ENCODE measurements at places on chromosomes 5 and 9. TPM values are rescaled to one million over a fixed set of nuclear protein-coding genes. Genes with fewer than 3 reads are reported as not detected.

PCDHA3 gene
- total RNA-seq, result 0.16 TPM

PCDHB5 gene
- total RNA-seq, result 0.36 TPM

ERAP2 gene
- total RNA-seq, result 16.8 TPM

SLC45A2 gene
- 0.05 TPM for total RNA-seq

EXD3 gene
- 15.3 TPM for total RNA-seq

LRRTM2 gene
- total RNA-seq, result not detected

ZFP2 gene
- 1.2 TPM for total RNA-seq

EFNA5 gene
- 8.2 TPM for total RNA-seq

FST gene
- 29.9 TPM for total RNA-seq

ECSCR gene
- not detected for total RNA-seq

PCDHA4 gene
- total RNA-seq, result 1.2 TPM

PCA3 gene
- not detected for total RNA-seq

WWC1 gene
- not detected for total RNA-seq

ARHGEF28 gene
- total RNA-seq, result 20.1 TPM

CCNG1 gene
- 255 TPM for total RNA-seq

MYMK gene
- 441 TPM for total RNA-seq

NR5A1 gene
- not detected for total RNA-seq

ADAMTS6 gene
- total RNA-seq, result 13.2 TPM

MLANA gene
- 0.70 TPM for total RNA-seq

QRFP gene
- not detected for total RNA-seq

CYSRT1 gene
- 2.0 TPM for total RNA-seq

IGFBPL1 gene
- 22.9 TPM for total RNA-seq

SHISAL2B gene
- not detected for total RNA-seq

IFNA2 gene
- not detected for total RNA-seq

KIF24 gene
- total RNA-seq, result 2.0 TPM

ADAMTS2 gene
- 25.5 TPM for total RNA-seq

TMC1 gene
- total RNA-seq, result 0.40 TPM

TTC23L gene
- total RNA-seq, result not detected

Data from myocyte (in vitro differentiated cells).